Purkinje cell (primary cell): ENCODE measurements at places on chromosomes 7 and 10. TPM values are rescaled to one million over a fixed set of nuclear protein-coding genes. Genes with fewer than 3 reads are reported as not detected.

ARMC3 gene
- 1.2 TPM in 1 of 2 replicates, not detected in the other for polyA plus RNA-seq

MMD2 gene
- polyA plus RNA-seq: 0.27 and 1.4 TPM in 2 replicates

LOXL4 gene
- polyA plus RNA-seq: not detected in 2 replicates

SHTN1 gene
- polyA plus RNA-seq: 55.0 and 70.4 TPM in 2 replicates

CYP3A4 gene
- polyA plus RNA-seq: not detected in 2 replicates

TMEM273 gene
- not detected in 2 replicates for polyA plus RNA-seq
